ENCODE measurements at places on chromosomes 13 and 19.
A peak's percentile ranks its signal among the peaks of the same experiment; 100 is the strongest.

- no peak for DNase-seq
Measured at GRCh38 chr13:91510058-91510457, 111.6 kb downstream of the GPC5 start.

GRCh38 chr13:31037874-31038500 is 105.5 kb downstream of the TEX26 start:
- no peak for DNase-seq

DNA sequence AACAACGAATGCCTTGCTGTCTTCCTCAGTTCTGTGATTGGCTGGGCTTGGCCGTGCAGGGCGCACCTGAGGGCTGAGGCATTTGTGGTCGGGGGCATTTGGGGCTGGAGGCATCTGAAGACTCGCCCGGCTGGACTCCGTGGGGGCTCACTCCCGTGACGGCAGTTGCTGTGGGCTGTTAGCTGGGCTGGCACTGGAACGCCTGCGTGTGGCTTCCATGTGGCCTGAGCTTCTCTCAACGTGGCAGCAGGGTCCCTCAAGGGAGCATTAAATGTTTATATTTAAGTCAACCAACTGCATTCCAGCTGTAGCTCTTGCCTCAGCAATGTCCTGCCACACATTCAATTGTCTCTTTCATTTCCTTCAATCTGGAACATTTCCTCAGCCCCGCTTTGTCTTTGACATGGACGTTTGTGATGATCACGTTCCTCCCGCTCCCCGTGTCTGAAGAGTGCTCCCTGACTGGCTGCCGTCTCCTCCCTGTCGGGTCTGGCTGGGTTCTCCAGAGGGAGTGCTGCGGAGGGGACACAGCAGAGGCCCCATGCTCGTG is 21.0 kb downstream of the CCDC8 start:
- DNase-seq: no peak

DNA sequence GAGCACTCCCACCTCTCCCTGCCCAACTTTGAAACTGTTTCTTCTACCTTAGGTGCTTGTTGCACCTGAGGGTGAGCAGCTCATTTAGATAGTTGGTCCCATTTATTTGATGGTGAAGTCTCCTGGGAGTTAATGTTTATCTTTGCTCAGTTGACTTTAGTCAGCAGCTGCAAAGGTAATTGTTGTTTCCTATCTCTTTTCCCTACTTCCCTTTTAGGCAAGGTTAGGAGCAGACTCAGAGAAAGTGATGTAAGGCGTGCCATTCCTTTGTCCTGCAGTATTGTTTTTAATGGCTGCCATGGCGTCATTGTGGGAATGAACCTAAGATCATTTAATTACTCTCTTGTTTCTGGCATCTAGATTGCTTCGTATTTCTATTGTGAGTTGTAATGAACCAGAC is 11.6 kb downstream of the AKAP11 start:
- no peak for DNase-seq

- DNase-seq: no peak
Measured at GRCh38 chr13:110334256-110334655, 27.2 kb downstream of the COL4A2 start.

- DNase-seq: no peak
Measured at GRCh38 chr19:2394054-2394441, 33.3 kb downstream of the TIMM13 start.

GRCh38 chr19:17234911-17235299 is 8.9 kb downstream of the OCEL1 start:
- DNase-seq: peak; percentile 35

DNA sequence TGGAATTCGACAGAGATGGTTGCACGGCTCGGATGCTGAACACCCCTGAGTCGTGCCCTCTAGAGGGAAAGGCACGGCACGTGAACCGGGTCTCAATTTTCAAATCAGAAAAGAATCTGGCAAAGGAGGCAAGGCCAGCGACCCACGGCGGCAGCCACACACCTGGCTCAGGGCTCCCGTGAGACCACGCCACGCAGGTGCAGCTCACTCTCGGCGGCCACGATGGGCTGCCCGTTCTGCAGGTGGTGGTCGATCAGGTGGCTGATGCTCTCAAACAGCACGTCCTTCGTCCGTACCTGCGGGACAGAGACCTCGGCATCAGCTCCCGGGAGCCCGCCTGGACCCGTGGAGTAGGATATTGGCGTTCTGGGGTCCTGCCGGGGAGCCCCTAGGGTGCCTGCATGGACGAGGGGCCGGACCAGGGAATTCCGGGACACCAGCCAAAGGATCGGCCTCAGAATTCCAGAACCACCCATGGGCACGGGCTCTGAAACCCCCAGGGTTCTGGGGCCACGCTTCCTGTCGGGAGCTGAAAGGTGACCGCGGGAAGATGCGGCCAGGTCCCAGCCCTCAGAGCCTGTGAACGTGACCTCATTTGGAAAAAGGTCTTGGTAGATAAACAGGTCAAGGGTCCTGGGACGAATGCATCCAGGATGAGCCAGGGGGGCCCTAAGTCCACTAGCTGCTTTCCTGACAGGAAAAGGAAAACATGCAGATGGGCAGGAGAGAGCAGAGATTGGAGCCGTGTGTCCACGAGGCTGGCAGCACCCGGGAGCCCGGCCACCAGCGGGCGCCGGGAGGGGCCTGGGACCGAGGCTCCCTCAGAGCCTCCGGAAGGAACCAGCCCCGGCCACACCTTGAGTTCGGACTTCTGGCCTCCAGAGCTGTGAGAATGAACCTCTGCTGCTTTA is 10.1 kb upstream of the C2CD4C start:
- no peak for DNase-seq
